ENCODE measurements at places on chromosomes 12 and 14. TPM values are rescaled to one million over a fixed set of nuclear protein-coding genes. Genes with fewer than 3 reads are reported as not detected.

Gene ASCL1
- total RNA-seq = not detected

GRCh38 chr12:42923156-42923555, 333.6 kb upstream of the PRICKLE1 start:
- no peak for DNase-seq

- no peak for DNase-seq
Measured at GRCh38 chr14:104356738-104357688, 218.6 kb downstream of the KIF26A start.

DNA sequence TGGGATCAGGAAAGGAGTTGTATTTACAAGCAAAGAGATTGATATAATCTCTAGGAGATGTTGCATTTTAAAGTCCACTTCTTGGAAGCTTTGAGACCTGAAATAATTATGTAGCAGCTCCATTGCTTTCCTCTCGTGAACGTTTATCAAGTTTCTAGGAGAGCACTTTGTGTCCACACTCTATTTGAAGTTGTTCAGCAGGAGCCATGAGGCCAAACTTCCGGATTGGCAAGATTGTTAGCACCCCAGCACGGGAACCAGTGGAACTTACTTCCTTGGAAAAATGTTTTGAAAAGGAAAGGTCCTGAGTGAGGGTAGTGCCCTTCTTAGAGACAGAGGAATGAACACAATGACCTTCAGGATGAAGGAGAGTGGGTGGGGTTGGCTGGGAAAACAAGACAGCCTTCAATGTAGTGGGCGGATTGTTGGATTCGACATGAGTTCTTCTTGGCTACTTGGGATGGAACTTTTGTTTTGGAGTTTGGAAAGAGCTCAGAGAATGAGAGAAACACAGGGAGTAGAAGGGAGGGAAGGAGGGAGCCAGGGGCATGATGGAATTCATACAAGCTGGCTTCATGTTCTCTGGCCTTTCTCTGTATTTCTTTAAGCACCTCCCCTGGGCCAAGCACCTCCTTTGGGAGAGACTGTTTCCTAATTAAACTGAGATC, 23.8 kb upstream of the CISTR start:
- no peak for DNase-seq

DNA sequence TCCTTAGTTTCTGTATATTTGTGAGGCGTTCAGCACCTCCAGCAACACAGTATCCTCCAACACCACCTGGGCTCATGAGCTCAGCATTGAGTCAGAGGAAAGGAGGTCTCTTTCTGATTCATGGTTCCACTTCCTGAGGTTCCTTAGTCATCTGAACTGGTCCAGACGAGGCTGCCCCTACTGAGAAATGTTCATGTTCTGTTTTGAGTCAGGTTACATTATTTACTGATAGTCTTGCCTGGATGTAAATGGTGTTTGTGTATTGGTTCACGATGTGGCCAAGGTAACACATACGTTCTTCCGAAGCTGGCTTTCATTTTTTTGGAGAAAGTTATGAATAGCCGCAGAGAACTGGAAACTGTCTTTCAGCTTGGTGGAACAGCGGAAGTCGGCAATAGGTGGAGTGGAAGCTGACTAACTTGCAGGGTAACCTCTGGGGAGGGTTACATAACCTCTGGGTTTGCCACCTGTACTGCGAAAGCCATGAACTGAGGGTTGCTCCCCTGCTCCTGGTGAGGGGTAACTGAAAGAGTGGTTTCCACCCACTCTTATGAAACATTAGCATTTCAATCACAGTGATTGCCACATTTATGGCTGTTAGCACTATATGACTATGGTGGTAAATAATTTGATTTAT, 42.2 kb upstream of the MANSC4 start:
- no peak for DNase-seq

Gene WDR89
- total RNA-seq = 14.1 TPM

DNA sequence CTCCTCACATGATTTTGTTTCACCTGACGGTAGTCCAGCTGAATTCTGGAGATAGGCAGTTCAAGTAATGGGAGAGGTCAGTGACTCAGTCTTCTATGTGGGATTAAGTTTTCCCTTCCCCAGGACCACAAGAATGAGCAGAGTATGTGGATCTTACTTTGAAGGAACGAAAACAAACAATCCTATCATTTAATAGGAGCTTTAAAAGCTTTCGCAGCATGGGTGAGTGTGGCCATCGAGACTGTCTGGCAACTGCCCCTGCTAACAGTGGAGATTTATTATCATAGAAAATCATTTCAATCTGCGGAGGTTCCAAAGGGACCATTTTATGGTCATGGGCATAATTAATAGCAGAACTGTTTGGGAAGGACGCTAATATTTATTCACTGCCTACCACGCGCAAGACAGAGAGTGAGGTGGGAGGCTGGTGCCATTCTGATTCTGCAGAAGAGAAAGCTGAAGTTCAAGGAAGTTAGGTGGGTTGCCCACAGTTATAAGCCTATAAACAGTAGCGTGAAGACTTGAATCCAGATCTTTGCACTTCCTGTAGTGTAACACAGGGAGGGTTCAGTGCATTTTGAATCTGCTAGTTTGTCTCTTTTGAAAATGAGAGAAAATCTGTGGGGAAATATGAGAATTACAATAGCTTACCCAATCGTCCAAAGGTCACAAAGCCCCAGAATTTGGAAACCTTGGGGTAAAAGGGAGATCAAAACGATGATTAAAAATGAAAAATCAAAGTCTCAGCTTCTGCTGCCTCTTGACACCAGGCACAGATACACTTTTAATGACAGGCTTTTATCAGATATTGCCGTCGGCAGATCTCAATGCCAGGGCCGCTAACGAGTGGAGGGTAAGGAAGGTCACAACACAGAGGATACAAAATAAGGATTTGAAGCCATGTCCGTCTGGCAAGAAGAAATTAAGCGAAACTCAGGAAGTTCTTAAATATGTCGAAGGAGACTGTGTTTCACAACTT, 209.6 kb downstream of the CRADD start:
- no peak for DNase-seq

Gene ENO2
- total RNA-seq = 2.1 TPM

DNA sequence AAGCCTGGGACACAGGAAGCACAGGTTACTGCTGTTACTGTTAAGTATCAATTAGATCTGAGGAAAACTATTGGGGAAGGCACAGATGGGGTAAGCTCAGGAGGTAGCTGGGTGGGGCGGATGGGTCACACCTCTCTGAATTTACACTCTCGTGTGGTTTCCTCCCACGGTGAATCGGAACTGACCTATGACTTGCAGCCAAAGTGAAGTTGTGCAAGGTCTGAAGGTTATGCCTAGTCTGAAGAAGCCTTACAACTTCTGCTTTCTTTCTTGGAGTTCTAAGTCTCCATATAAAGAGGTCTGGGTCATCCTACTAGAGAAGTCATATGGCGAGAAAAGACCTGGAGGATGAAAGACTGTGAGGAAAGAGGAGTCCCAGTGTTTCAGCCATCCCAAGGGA, 25.6 kb upstream of the GPATCH2L start:
- DNase-seq = no peak

Gene CCDC88C
- total RNA-seq = 8.9 TPM

Gene PZP
- not detected for total RNA-seq

DNA sequence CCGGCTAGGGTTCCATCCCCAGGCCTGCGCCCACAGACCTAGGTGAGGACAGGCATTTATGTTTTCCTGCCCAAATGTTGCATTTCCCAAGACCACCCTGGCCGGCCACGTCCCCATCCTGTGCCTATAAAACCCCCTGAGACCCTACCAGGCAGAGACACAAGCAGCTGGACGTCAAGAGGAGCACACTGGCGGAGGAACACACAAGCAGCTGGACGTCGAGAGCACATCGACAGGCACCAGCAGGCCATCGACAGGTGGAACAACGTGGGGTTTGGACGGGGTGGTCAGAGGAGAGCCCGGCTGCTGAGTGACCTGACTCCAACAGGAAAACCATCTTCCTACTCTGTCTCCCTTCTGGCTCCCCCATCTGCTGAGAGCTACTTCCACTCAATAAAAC, 19.6 kb upstream of the LDHB start:
- no peak for DNase-seq

DNA sequence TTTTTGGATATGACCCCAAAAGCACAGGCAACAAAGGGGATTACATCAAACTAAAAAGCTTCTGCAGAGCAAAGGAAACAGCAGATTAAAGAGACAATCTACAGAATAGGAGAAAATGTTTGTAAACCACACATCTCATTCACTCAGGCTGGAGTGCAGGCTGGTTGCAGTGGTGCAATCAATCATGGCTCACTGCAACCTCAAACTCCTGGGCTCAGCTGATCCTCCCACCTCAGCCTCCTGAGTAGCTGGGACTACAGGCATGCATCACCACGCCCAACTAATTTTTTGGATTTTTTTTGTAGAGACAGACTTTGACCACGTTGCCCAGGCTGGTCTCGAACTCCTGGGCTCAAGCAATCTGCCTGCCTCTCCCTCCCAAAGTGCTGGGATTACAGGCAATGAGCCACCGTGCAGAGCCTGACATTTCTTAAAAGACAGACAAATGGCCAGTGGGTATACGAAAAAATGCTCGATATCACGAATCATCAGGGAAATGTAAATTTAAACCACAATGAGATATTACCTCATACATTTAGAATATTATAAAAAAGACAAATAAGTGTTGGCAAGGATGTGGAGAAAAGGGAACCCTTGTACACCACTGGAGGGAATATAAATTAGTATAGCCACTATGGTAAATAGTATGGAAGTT, 9.8 kb downstream of the NCKAP5L start:
- DNase-seq = no peak

DNA sequence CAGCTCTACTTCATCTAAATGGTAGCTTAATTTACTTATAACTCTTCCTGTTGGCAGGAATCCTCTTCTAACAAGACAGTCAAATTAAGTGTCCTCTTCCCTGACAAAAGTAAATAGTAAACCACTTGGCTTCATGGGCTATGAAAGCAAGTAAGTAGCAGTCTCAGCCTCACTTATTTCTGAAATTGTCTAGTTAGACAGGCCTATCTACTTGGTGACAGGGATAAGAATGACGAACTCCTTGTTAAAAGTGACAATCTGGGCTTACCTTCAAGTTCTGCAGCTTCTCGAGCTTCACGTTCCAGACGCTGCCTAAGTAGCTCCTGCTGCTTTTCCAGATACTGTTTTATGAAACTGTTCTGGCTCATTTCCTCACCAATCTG, 4.7 kb downstream of the ACIN1 start:
- DNase-seq = no peak

Gene FOXA1
- total RNA-seq = 1.5 TPM

- DNase-seq = no peak
Measured at GRCh38 chr14:85413836-85414526, 116.0 kb upstream of the FLRT2 start.

GRCh38 chr14:71206766-71207371, 299.6 kb downstream of the PCNX1 start:
- DNase-seq = no peak

DNA sequence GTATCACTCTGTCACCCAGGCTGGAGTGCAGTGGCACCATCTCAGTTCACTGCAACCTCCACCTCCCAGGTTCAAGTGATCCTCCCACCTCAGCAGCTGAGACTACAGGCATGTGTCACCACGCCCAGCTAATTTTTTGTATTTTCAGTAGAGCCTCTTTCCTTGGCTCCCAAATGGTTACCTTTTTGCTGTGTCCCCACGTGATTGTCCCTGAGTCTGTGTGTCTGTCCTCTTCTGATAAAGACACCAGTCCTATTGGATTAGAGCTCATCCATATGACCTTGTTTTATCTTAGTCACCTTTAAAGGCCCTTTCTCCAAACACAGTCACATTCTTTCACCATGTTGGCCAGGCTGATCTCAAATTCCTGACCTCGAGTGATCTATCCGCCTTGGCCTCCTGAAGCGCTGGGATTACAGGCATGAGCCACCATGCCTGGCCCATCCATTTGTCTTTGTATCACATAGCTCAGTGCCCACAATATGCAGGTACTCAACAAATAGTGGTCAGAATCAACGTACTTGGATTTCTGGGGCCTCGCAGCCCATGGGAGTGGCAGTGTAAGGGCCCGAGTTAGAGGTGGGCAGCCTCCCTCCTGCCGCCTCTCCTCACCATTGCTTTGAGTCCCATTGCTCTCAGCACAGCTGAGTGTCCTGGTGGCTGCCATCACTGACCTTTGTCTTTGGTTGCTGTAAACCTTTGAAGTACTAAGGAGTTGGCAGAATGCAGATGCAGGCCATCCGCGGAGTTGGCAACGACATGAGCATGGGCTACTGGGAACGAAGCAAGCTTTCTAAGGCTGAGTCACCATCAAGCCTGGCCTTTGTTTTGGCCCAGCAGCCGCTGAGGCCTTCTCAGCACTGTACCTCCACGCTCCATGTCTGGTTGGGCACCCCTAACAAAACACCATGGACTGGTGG, 9.3 kb downstream of the TPCN1 start:
- no peak for DNase-seq

DNA sequence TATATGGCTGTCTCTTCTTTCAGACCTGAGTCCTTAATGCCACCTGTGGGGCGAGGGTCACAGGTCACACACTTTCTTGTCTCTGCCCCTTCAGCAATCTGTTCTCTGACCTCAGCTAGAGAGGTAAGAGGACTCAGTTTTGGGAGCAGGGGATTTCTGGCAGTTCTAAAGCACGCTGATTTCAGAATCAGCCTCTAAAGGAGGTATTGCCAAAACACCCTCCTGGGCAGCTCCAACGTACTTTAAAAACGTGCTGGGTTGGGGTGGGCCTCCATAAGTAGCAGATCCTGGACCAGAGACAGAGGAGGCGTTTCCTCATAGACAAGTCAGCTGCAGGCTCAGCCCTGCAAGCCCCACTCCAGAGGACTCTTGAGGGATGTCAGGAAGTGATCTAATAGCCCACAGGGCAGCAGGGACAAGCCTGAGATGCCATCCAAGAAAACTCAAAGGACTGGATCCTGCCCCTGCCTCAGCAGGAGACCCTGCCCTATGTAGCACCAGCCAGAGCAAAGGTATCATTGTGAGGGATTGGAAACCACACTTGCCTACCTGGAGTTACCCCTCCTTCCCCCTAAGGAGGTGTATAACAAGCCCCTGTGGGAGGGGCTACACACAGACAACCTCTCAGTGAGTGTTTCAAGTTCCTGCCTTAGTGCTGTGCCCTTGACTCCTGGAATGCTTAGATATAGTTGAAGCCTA, 8.5 kb downstream of the CTDSP2 start:
- peak; percentile 89 for DNase-seq

GRCh38 chr12:131356485-131357184, 354.3 kb upstream of the SFSWAP start:
- DNase-seq = no peak

- DNase-seq = no peak
Measured at GRCh38 chr12:63995512-63995911, 151.0 kb downstream of the SRGAP1 start.

Gene PMCH
- total RNA-seq = not detected

GRCh38 chr14:91295851-91296796, 51.6 kb upstream of the GPR68 start:
- DNase-seq = no peak

- no peak for DNase-seq
Measured at GRCh38 chr12:49921299-49921698, 17.6 kb upstream of the FAIM2 start.

GRCh38 chr14:94008234-94008633, 11.1 kb downstream of the CCDC197 start:
- DNase-seq = no peak

- DNase-seq = no peak
Measured at GRCh38 chr12:66829660-66830325, 150.9 kb upstream of the GRIP1 start.

- DNase-seq = no peak
Measured at GRCh38 chr12:84150201-84150600, 762.4 kb downstream of the SLC6A15 start.
